MCF 10A (cell line): ENCODE measurements at places on chromosomes 11 and 22. TPM values are rescaled to one million over a fixed set of nuclear protein-coding genes. Genes with fewer than 3 reads are reported as not detected.

DNA sequence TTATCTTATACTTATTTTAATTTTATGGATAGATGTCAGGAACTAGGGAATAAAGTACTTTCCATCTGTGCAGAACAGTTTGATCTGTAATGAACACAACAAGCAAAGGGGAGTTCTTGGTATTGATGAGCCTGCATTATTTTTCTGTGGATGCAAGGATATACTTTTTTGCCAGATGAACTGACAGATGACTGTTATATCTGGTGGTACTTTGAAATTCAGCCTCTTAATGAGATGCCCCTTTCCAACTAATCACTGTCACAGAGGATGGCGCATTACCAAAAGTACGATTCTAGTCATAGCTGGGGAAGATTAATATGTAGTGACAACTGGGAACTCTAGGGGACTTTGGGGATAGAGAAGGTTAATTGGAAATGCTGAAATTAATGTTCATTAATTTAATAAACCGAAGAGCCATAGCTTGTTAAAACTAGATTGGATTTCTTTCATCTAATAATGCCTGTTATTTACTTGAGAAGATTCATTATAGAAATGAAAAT is 603.4 kb upstream of the CNTN5 start:
- DNase-seq = no peak

Gene TMEM86A
- 0.30 and 0.49 TPM in 2 replicates for total RNA-seq

- peak; percentile 86 for DNase-seq
Observed at GRCh38 chr11:34051349-34052035, at the start of gene CAPRIN1. CAPRIN1 (plus strand) TSS chr11:34051731; CDS start chr11:34052421, 690 bp downstream.

Gene CHEK2
- 17.6 and 18.8 TPM in 2 replicates for total RNA-seq

DNA sequence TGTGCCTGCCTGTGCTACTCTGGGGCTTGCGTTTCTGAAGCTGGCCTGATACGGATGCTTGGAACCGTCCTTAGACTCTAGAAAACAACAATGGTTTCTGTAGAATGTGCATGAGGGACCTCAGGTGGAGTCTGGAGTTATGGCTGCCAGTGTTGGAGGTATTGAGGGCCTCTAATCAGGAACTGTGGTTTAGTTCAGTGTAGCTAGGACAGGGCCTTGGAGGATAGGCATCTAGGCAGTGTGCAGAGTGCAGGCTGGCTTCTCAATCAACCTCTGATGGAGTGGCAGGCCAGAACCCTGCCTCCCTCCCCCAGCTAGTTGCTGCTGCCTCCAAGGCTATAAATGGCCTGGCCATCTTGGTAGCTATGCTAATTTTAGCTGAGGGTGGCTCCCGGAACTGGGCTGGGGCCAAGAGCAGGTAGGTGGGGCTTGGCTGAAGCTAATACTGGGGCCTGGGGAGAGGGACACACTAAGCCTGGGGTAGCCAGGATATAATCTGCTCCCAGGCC is 4.0 kb downstream of the STIM1 start:
- no peak for DNase-seq

Gene OR6T1
- not detected in 2 replicates for total RNA-seq

Gene ANKK1
- total RNA-seq = 0.47 and 1.3 TPM in 2 replicates

GRCh38 chr11:102955624-102956023 is at the start of gene MMP13:
MMP13 (minus strand) TSS chr11:102955732; CDS start chr11:102955705, 27 bp downstream.
- DNase-seq = peak; percentile 46
